ENCODE measurements at places on chromosomes 7 and 10. TPM values are rescaled to one million over a fixed set of nuclear protein-coding genes. Genes with fewer than 3 reads are reported as not detected.

The PKD1L1 gene
- 0.34 TPM for polyA plus RNA-seq

The LRRC18 gene
- polyA plus RNA-seq: 1.7 TPM

The ZNF239 gene
- 9.9 TPM for polyA plus RNA-seq

DNA sequence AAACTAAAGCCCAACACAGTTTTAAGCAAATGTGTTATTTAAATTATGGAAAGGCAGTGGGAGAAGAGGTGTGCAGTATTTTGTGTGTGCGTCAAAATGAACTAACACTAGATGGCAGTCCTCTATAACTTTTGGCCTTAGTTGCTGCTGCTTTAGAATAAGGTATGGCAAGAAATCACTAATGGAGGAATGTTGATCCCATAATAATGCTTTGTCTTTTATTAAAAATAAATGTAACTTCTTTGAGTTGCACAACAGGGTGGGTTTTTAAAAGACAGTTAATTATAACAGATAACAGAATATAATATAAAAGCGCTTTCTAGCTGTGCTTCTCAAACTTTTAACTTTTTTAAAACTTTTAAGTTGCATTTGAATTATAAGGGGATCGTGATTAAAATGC, 56.4 kb downstream of the BBS9 start:
- peak; percentile 59 for DNase-seq

DNA sequence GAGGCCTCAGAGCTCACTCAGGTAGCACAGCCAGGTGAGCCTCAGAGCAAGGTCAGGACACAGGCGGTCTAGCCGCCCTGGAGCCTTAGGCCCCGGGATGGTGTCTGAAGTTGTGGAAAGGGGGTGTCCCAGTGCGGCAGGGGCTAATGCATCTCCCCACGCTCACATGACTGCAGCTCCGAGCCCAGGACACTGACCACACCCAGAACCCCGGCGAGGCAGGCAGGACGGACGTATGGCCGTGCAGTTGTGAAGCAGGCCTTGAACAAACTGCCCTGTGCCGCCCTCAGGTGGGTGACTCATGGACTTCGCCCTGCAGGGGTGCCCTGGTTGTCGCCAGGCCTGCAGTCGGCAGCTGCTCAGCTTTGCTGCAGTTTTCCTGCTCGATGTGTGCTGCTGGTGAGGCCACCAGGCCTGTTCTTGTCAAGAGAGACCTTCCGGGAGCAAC, 5.0 kb upstream of the PRKAR1B start:
- no peak for DNase-seq

DNA sequence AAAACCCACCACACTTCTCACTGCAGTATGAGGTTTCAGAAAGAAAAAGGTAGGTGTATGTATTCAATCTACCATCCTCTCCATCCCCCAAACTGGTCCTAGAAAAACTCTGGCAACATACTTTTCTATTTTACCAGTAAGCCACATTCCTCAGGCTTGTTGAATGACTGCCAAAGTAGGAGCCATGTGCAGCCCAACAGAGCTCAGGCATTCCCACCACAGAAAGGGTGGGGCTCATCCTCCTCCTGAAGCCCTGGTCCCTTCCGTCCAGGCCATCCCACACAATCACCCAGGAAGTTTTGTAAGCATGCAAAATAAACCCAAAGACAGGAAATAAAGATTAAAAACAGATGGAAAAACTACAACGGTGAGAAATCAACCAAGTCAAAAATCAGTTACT, 57.2 kb downstream of the MAD1L1 start:
- DNase-seq: no peak

Data from right lung (tissue), 10 donors.